CD14-positive monocyte (primary cell): ENCODE measurements at places on chromosomes 1 and 21.

DNA sequence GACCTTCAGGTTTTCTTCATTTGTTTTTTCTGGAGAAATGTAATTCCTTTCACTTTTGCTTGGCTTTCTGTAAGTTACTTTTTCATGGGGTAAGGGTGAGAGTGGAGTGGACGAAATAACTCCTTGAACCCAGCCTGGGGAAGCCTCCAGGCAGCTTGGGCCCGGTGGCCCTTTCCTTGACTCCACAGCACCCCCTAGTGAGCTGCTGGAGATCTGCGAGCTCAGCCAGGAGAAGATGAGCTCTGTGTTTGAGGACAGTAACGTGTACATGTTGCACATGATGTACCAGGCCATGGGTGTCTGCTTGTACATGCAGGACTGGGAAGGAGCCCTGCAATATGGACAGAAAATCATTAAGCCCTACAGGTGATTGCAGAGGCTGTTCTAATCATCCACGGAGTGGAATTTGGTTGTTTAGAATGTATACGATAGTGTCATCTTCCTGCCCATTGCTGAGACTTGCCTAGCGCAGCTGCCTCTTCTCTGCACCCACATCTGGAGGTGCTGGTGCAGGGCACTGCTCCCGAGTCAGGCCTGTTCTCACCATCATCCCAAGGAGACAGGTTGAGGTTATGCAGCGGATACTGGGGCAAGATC, 51.0 kb downstream of the SMYD2 start:
- peak; percentile 49 for DNase-seq

DNA sequence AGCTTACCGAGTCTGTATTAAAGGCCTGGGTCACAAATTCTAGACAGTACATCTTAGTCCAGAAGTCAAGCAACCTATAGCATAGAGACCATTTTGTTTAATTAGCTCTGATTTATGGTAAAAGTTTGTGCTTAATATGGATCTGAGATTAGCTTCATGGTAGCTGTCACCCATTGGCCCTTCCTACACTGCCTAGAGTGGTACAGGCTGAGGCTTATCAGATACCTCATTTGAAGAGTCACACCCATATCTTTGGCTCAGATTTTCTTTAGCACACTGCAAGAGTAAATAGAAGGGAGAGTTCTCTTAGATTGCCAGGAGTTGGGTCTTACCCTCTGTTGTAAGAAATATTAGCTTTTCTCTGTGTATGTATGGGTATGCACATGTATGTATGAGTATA, 3.6 kb downstream of the AK4 start:
- no peak for DNase-seq

GRCh38 chr1:89310505-89310904, 37.8 kb upstream of the GBP5 start:
- DNase-seq: peak; percentile 20

DNA sequence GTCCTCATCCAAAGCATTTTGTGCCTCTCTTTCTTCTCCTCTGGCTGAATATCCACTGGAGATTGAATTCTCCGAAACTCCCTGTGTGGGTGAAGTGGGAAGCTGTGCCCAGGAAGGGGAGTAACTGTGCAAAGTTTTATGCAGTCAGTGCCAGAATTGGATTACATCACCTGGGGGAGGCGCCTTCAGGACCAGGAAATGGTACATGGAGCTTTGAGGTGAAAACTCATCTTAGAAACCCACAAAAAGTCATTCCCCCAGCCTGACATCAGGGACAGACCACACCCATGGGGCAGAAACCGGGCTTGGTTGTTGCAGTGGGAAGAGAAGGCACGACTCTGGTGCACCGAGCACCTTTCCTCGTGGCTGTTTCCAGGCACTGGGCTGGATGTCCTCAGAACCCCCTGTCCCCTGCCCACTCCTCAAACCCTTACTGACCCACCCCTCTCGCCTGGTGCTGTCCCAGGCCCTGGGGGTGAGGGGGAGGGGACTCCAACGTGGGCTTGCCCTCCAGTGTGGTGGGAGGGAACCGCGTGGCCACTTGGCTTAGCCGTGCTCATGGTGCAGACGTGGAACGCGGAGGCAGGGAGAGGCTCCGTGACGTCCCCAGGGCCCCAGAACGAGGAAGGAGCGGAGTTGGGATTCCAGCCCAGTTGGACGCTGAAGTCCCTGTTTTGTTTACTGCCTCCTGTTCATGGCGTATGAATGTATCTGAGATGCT, 15.7 kb downstream of the TFF3 start:
- no peak for DNase-seq

DNA sequence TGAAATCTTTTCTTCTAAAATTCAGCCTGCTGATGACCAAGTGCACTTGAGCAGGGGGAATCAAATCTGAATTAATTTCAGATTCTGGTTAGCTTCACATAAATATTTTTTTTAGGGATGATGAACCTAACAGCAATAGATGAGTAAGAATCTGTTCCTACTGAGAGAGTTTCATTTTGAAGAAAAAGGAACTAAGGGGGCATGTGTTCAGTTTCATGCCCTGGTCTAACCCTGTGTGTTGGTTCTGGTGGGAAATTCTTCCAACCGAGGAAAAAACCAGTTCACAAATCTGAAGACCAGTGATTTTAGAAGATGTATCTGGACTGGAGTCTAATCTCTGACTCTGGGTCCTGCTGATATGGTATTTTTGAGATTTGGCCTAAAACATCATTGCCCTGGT, 13.7 kb downstream of the SELL start:
- peak; percentile 36 for DNase-seq

- no peak for DNase-seq
These were observed 38.9 kb upstream of the HMCN1 start for GRCh38 chr1:185695299-185695698.

DNA sequence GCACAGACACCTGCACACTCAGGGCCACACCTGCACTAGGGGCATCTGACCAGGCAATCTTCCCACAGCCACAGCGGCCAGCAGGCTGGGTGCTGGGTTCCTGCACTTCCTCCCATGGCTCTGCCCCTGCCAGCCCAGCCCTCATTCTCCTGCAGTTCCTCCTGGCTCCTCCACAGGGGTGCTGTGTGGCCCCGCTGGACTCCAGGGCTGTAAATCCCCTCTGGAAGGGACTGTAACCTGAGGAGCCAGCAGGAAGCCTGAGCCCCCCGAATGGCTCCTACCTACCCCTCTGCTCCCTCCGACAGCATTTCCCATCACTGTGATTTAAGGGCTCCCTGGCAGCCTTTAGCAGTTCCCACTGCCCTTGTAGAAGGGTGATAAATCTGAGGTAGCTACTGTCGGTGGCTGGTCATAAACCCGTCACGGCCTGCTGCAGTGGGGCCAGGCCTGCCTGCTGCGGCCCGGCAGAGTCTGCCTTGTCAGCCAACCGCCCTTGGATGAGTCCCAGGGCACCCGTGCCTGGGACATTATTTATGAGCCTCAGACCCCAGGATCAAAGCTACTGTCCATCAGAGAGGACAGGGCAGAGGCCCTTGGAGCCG, 8.8 kb downstream of the UBL4B start:
- no peak for DNase-seq

GRCh38 chr1:208118306-208118705, 125.9 kb downstream of the PLXNA2 start:
- no peak for DNase-seq

- DNase-seq: no peak
These were observed 3.3 kb downstream of the DISP1 start for GRCh38 chr1:222818171-222818570.

GRCh38 chr1:81484284-81484683, 316.4 kb upstream of the ADGRL2 start:
- DNase-seq: no peak

- DNase-seq: no peak
These were observed 98.9 kb downstream of the DHRS3 start for GRCh38 chr1:12518931-12519692.

DNA sequence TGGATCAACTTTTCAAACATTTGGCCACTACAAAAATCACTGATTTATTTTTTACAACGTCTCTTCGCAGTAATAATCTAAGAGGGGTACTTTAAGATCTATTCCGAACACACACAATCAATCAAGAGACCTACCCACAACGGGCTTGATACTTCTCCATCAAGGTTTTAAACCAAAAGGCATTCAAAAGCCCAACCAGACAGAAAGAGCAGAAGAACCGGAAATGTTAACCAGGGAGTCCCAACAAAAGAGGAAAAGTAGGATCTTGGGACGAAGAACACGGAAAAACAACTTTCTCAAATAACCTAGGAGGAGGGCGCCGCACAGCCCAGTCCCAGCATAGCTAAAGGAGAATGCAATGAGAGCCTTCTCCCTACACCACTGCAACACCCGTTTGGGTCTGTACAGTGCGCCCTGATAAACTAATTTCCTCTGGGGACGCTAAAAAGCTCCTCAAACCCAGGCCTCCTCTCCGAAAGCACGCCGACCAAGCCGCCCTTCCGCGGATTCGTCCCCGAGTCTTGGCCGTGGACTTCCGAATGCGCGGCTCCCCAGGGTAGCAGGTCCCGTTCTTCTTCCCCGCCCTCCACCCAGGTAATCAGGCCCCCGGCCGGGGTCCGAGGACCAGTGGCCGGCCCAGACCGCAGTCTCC, 623 bp downstream of the RPL22 start:
- DNase-seq: no peak

DNA sequence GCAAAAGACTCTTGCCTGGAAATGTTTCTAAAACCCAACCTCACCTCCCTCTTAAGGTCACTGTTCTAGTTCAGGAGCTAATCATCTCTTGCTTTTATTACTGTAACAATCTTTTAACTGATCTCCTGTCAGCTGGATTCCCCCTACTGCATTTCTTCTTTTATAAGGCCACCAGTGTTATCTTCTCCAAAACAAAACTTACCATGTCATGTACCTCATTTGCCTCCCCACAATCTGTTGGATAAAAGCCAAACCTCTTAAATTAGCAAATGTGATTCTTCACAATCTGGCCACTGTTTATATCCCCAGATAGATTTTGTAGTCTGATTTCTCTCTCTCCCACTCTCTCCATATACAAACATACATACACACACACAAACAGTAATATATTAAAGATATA, 143.3 kb downstream of the DENND1B start:
- no peak for DNase-seq

- peak; percentile 86 for DNase-seq
These were observed 12.4 kb downstream of the EPB41 start for GRCh38 chr1:28926629-28927265.

- no peak for DNase-seq
These were observed 40.5 kb downstream of the ASH1L start for GRCh38 chr1:155522069-155522468.

DNA sequence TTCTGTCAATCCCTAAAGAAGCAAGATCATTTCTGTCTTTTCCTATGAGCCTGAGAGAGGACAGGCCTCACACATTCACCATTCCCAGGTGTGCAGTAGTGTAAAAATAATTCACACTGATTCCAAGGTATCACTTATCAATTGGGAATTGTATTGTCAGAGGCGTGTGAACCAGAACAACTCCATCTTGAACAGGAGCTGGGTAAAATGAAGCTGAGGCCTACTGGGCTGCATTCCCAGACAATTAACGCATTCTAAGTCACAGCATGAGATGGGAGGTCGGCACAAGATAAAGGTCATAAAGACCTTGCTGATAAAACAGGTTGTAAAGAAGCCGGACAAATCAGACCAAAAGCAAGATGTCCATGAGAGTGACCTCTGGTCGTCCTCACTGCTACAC, 239.2 kb downstream of the SMYD3 start:
- no peak for DNase-seq

- no peak for DNase-seq
These were observed 74.7 kb downstream of the LEPR start for GRCh38 chr1:65495137-65495536.

GRCh38 chr1:211333906-211334305, 7.3 kb downstream of the TRAF5 start:
- no peak for DNase-seq

- no peak for DNase-seq
These were observed 5.0 kb upstream of the PLA2G2C start for GRCh38 chr1:20191266-20191825.

DNA sequence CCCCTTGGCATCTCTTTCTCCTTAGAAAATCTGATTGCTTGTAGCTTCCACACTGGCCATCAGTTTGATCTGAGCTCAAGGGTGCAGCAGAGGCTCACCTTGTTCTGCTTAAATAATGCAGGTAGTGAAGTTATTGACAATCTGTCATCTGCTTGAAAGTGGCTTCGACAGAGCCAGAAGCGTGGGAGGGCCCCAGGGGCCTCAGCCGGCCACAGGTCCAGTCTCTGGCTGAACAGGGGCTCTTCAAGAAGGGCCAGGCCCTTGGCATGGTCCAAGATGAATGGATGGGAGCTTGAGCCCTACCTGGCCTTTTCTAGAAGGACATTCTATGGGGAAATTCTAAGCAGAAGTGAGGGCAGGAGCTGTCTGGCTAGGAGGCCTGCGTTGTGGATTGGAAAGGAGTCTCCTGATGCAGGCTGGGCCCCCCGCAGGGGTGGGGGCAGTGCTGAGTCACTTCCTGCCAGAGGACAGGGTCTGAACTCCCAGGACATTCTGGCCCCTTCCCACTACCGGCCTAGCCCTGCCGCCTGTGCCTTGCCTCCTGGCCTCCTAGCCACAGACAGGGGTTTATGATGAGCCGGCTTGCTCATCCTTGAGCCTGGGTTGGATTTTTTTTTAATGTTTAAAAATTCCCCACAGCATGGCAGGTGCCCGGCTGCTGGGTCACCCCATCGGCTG, 162.3 kb upstream of the VAMP3 start:
- no peak for DNase-seq

DNA sequence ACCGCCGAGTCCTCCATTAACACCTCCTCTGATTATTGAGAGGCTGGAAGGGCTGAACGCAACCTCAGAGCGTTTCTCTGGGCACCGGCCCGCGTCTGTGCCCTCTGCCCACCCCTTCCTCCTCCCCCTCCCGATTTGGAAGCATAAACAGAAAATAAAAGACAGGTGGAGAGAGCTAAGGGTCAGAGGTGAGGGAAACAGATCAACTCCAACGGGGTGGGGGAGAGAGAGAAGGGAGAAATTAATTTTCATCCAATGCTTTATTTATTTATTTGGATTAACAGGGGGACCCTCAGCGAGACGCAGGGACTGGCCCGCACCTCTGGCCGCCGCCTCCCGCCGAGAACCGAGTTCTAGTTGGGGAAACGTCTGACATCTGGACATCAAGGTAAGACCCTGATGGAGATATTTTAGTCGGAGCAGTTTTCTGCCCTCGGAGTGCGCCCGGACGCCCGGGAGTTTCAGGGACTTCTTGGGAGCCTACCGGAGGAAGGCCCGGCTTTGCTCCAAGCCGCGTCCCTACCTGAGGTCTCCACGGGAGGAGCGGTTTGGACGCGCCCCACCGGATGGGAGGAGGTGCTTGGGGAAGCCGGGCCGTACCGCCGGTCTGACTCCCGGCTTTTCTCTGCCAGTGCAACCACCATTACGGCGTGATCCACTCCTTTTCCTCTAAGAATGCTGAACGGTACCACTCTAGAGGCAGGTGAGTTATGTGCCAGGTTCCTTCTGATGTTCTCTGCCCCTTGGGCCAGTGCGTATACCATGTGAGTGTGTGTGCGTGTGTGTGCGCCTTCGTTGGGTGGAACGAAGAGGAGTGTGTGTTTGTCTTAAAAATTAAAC, 5.1 kb upstream of the LHX9 start:
- no peak for DNase-seq

- DNase-seq: no peak
These were observed 6.3 kb upstream of the ERVH48-1 start for GRCh38 chr21:42931560-42932235.

DNA sequence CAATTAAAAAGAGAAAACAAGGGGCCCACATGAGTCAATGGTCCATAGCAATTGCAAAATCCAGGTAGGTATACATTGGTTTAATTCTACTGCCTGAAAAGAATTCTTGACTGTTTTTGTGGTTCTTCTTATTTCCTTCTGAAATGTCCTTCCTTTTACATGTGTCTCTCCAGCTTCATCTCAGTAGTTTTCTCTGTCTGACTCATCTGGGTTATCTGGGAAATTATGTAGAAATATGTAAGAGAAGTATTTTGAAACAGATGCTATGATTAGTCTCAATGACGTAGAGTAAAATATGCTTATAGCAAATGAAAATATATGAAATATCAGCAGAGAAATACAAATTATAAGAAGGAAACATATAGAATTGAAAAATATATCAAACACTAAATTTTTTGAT, 953.2 kb downstream of the BRINP3 start:
- DNase-seq: no peak
